ENCODE measurements at places on chromosomes 13 and 19.

DNA sequence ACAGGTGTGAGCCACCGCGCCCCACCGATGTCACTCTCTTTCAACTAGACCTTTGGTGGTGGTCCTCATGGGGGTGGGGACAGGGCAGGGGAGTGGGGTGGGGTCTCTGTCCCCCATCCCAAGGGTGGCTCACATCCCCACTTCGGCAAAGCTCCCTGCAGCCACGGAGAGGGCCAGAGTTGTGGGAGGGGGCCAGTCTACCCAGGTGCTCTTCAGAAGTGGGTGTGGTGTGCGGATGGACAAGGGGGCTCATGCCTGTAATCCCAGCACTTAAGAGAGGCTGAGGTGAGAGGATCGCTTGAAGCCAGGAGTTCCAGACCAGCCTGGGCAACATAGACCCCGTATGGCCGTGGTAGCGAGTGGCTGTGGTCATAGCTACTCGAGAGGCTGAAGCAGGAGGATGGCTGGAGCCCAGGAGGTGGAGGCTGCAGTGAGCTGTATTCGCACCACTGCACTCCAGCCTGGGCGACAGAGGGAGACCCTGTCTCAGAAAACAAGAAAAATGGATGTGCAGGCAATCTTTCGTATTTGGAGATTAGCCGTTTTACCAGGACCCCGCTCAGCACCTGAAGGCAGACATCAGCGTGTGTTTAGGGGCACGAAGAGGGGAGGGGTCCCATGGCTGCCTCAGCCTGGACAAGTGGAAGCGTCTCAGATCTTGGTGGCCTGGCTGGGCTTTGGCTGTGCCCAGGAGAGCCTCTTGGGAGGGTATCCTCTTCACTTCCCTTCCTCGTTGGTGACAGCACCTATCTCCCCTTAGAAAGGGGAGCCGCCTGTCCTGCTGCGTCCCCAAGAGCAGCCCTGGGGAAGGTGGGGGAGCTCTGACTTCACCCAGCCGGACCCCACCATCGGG is 846 bp downstream of the TGFBR3L start:
- DNase-seq = no peak

GRCh38 chr13:74316547-74316946 is 182.3 kb upstream of the KLF12 start:
- DNase-seq = peak; percentile 13

GRCh38 chr19:5953030-5953589 is 24.8 kb downstream of the RANBP3 start:
- DNase-seq = no peak

DNA sequence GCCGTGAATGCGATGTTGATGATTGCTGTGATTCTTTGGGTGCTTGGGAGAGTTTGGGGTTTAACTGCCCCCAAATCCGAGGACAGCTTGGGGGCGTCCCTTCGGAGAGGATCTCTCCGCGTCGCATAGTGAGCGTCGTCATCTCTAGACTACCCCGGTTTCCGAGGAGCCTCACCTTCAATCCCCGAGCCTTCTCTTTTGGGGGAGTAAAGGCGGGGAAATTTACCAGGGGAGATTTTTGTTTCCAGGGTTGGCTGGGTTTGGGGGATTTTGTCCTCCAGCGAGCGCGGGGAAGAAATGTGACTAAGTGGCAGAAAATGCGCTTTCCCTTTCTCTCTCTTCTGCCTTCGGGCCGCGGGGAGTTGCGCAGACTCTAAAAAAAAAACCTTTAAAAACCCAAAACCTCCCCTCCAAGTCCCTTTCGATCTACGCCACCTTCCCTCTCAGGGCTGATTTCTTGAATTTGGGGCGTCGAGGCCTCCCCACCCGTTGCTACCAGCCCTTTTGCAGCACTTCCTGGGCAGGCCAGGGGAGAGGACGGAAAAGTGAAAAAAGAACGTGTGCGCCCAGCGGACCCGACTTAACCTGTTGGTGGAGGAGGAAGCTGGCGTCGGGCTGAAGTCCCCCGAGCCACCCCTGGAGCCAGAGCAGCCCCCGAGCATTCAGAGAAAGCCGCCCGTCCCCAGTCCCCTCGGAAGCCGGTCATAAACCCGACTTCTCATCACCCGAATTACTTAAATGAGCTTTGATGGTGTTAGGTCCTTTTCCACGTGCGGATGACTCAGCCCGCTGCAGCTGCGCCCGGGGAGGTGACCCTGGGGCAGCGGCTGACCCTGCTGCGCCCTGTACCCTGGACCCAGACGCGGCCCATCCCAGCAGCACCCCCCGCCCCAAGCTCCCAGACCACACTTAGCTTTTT is 17.7 kb downstream of the NFIX start:
- no peak for DNase-seq

GRCh38 chr13:20901668-20902437 is 693 bp downstream of the XPO4 start:
- DNase-seq = no peak

DNA sequence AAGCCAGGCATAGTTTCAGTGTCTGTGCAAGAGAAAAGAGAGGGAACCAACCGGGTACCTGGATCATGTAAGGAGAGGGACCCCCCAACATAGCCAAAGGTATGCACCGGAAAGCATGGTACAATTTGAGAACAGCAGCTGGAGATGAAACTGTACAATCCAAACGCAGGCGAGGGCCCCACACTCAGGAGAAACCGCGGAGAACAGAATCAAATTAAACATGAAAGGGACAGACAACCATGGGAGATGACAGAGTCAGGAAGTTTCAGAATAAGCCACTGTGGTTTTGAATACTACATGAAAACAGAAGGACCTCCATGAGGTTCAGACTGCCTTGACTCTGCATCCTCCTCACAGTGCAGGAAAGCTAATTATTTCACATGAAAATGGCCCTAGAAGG is 62.9 kb upstream of the SPATA13 start:
- DNase-seq = peak; percentile 31

- DNase-seq = no peak
These were observed 5.8 kb downstream of the SPHK2 start for GRCh38 chr19:48624791-48625723.

DNA sequence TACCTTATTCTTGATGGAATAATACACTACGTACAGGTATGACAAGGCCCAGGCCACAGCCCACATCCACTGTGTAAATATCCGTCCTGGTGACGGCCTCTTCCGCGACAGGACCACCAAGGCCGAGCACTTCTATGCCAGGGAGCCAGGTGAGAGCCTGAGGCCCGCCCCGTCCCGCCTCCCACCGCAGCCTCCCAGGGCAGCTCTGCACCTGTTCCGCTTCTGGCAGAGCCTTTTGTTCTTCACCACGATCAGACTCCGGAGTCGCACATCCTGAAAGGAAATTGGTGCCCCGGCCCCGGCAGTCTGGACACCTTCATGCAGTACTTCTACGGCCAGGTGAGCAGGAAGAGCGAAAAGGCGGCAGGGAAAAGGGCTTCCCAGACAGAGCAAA is 10.6 kb upstream of the ZNF358 start:
- no peak for DNase-seq

GRCh38 chr13:35856084-35856483 is 275.1 kb downstream of the DCLK1 start:
- DNase-seq = no peak

DNA sequence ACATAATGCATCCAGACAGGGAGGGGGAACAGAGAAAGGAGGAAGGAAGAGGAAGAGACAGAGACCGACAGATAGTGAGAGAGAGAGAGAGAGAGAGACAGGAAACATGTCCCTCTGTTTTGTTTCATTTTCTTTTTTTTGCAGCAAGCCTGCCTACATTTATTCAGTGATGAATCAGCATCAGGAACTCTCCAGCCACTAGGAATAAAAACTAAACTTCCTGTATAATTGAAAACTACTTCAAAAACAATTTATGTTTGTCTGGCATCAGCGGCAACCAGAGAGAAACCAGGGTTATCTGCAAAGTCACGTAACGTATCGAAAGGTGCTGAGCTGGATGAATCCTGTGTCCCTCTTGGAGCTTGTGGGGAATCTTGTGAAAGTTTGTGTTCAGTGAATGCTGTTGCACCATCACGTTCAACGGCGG is 148.6 kb upstream of the SOX21 start:
- DNase-seq = no peak

DNA sequence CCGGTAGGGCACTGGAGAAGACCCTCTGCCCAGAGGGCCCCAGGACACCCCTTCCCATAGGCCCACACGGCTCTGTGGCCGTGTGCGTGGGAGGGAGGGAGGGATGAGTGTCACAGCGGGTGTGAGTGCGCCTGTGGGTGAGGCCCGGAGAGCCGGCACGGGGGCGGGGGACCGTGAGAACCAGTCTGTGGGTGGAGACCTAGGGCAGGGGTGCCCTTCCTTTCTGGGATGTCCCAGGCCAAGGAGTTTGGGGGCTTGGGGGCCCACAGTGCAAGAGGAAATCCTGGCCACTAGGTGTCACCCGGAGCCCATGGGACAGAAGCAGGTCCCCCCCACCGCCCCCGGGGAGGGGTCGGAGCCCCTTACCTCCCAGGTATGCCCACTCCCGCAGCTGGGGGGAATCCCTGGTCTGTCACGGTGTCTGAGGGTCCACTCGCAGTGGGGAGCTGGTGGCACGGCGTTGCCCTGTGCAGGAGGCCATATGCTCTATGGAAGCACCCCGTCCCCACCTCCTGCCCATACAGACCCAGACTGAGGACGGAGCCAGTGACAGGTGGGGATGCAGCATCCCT is 16.0 kb upstream of the SLC7A10 start:
- no peak for DNase-seq

DNA sequence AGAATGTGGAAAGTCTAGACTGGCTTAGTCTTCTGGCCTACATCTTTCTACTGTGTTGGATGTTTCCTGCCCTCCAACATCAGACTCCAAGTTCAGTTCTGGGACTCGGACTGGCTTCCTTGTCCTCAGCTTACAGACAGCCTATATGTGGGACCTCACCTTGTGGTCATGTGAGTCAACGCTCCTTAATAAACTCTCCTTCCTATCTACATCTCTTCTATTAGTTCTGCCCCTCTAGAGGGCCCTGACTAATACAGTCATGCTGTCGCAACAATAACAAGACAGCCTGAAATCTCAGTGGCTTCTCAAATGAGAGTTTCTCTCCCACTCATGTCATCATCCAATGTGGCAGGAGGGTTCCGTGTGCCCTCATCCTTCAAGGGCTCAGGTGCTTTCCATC is 347.8 kb downstream of the MZT1 start:
- DNase-seq = no peak

DNA sequence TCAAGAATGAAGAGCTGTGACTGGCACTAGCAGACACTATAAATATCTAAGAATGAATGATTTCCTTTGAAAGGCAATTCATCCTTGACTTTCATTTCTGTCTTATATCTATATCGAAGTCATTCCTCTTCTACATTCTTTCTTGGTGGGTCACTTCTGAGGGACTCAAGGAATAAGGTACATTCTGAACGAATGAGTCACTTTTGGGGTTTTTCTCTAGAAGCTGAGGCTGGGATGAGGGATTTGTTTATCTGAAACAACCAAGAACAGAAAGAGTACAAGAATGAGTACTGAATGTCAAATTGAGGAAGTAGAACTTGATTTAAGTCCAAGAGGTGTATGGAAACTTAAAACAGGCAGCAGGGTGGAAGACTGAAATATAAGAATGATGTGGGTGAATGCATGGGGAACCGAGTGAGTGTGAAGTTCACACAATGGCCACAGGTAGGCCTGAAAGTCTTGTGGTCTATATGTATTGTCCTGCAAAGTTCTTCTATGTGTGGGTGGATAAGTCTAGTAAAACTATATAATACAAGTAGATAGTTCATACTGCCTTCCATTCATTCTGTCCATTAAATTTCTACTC is 343.9 kb downstream of the OXGR1 start:
- no peak for DNase-seq

DNA sequence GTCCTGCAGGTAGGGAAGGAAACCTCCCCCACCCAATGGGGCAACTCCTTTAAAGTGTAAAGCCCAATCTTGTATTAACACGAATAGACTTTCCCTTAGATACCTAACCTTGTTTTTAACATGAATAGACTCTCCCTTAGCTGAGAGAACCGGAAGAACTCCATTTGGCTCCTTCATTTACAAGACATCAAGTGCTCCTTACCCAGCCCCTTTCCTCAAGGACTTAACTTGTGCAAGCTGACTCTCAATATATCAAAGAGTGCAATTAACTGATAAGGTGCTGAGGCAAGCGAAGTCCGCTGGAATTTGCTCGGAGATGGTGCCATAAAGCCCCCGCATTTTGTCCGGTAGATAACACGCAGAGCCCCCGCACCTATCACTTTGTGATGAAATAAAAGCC is 9.9 kb upstream of the ZNF90 start:
- no peak for DNase-seq

- no peak for DNase-seq
These were observed 31.9 kb downstream of the LNX2 start for GRCh38 chr13:27588405-27588804.

GRCh38 chr19:13797870-13798269 is 2.6 kb downstream of the ZSWIM4 start:
- no peak for DNase-seq

GRCh38 chr19:16714702-16715287 is 4.9 kb upstream of the NWD1 start:
- peak; percentile 16 for DNase-seq

DNA sequence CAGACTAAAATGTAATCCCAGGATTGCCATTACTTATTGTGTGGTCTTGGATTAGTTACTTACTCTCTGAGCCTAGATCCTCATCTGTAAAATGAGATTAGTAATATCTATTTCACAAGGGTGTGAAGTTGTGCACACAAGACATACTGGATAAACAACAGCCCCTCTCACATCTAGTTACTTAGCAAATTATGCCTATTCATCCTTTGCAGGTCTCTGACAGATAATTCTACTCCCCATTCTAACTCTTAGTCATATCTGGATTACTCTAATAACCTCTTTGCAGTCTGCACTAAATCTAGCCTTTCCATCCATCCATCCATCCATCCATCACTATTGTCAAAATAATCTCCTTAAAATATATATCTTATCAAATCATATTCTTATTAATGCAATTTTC is 12.4 kb downstream of the MTRF1 start:
- DNase-seq = no peak

GRCh38 chr19:12952488-12953137 is 4.4 kb downstream of the GADD45GIP1 start:
- no peak for DNase-seq

DNA sequence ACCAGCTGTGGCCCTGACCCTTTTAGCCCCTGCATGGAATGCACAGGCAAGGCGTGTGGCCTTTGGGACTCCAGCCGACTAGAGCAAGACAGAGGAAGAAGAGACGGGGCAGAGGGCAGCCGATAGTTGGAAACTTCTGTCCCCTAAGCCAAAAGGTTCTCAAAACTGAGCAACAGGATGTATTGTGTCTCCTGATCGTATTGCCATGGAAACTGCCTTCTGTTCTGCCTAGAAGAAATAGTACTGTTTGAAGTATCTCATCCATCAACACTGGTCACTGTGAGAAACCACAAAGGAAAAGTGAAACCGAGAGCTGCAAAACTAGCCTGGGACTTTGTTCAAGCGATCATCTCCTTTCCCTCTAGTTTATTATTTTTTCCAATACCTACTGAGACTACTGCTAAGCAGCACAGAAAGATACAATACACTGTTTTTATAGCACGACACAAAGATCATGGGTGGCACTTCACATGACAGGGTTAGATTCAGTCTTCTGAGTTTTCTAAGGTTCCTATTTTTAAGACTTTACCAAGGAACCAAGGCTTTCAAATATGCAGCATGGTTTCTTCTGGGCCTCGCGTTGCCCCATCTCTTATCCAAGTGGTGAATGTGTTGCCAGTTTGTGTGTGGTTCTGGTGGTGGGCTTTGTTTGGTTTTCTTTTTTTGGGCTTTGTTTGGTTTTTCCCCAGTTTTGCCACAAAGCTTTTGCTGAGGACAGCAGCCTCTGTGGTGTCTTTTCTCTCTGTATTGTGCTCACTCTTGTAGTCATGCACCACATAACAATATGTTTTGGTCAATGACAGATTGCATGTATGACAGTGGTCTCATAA is 49.3 kb upstream of the GPR183 start:
- DNase-seq = peak; percentile 93
